ENCODE measurements at places on chromosomes 2 and 18.
A peak's percentile ranks its signal among the peaks of the same experiment; 100 is the strongest.

DNA sequence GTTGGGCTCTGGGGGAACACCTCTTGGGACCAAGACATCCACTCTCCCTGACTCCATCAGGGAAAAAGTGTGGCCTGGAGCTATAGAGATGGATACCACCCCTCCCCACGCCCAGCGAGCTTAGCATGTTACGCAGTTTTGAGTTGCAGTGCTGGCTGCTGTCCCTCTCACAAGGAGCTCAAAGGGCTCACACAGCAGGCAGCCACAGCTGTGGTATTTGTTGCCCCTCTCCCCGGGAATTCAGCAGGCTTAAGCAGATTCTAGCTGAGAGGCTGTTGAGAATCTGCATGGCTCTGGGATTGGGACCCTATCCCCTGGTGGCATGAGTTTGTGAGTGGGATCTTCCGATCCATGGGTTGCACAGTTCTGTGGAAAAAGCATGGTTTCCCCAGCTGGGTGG lies 673.1 kb upstream of the FSHR start:
- no peak for DNase-seq

GRCh38 chr2:42163444-42164045 lies 5.6 kb upstream of the EML4 start:
- no peak for DNase-seq

- DNase-seq: no peak
Observed at GRCh38 chr2:14137643-14138042, 494.9 kb upstream of the LRATD1 start.

- DNase-seq: no peak
Observed at GRCh38 chr2:98242003-98242402, 104.3 kb upstream of the CNGA3 start.

DNA sequence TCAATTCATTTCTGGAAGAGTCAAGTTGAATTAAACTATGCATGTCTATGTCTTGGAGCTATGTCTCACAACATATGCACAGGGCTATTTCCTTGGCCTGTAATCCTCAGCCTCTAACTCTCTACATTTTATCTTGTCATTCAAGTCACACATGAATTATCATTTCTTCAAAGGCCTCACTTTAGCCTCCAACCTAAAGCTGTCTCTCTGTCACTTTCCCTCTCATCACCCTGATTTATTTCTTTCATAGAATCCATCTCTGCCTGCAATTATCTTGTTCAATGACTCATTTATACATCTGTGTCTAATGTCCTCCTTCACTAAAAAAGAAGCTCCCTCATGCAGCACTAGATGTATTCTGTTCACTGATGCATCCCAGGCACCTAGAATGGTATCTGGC lies 614.2 kb upstream of the REG3G start:
- DNase-seq: no peak

DNA sequence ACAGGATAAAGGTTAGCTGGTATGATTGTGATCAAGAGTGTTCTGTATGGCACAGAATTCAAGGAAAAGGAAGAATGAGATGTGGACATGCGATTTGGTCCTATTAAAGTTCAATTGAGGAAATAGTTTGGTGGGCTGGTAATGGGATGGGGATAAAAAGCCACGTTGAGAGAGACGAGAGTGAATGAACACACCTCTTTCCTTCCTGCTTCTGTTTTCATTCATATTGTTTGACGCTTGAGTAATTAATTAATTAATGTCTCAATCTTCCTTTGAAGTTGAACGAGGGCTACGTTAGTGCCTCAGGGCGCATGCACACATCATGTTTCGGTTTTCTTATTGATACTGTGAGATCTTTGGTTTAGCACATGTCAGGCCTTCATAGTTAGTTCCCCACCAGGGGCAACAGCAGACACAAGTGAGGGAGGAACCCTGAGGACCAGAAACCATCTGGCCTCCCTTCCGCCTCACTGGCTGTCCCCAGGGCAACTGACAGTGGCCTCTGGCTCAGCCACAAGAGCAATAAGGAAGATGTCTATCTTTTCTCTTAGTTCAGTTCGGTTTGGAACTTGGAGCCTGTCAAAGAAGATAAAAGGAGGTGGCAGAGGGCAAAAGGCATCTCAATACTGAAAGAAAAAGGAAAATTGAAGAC lies 116.0 kb downstream of the LIPG start:
- no peak for DNase-seq

DNA sequence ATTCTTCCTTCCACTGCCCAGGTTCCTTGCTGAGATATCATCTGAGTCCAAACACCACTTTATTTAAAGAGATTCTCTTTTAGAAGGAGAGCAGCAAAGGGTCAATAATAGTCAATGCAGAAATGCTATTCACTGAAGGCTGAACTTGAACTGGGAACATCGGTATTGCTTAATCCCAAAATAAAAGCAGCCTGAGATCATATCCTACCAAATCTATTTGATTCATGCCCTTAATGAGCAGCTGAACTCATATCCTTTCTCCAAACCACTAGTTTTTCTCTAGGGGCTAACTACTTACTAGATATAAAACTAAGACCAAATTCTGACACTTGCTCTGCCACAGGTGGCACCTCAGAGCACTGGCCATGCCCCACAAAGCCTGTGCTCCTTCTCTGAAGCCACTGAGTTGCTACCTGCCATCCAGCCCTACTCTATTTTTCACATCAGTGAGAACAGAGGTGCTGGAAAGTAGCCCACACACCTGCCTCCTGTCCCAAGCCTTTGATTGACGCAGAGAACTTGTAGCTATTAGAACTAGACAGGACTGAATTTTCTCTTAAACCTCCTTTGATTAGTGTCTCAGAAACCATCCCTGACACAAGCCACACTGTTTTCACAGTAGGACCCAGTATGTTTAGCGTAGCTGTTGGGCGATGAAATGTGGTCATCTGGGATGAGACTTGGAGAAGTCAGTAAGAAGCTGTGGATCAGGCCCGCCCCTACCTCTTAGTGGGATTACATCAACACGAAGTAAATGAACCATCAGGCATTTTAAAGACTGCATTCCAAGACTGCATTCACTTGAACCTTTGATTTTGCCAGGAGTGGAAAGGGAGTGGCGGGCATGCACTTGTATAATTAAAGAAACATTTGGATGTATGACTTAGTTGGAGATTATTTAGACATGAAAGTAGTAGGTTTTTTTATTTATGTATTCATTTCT lies 124.3 kb downstream of the RBMS1 start:
- no peak for DNase-seq

- DNase-seq: no peak
Observed at GRCh38 chr2:163713534-163714311, 22.1 kb downstream of the FIGN start.

DNA sequence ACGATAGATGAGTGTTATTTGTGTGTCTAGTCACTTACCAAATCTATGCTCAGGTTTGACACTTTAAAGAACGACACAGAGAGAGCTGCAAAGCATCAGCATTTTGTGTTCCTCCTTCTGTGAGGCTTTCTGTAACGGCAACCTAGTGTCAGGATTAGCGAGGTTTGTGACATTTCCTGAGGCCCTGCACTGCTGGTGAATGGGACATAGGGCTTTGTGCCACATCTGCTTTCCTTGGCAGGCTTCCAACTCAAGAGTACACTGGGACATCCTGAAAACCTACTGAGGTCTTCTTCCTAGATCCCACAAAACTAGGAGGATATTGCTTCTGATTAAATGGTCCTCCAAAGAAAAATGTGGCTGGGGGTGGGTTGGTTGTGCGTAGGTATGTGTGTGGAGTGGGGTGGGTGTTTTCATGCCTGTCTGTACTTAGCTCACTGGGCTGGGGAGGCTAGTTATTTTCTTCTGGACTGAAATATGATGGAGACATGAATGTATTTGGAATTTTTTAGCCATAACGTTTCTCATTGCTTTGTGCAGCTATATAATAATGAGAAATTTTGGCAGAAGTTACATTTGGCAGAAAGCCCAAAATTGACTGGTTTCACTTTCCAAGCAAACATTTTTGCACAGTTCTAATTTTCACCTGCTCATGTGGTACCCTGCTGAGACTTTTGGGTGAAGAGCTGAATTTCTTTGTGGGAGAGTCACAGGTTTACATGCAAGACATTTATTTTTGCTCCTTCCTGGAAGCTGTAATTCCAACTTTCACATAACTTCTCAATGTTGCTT lies 308.4 kb downstream of the XIRP2 start:
- peak; percentile 68 for DNase-seq

DNA sequence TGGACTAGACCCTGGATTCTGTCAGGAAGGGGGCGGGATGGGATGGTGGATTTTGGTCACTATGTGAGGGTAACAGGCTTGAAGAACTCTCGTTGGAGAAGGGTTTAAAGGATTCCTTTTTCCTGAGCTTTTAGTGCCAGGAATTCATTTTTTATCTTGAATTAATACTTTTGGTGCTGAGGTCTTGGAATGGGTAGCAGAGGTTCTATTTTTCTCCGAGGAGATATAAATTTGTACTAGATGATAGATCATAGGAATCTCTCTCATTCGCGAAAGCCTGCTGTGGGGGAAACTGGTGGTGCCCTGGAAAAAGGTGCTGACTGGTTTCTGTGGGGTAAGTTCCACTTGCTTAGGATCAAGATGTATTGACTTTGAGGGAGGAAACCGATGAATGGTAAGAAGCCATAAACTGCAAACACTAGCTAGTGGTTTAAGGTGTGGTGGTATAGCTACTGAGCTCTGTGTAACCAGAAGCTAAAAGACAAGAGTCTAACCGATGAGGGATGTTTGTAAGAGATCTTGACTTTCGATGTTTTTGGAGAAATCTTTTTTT lies 706 bp downstream of the AGPS start:
- DNase-seq: no peak

DNA sequence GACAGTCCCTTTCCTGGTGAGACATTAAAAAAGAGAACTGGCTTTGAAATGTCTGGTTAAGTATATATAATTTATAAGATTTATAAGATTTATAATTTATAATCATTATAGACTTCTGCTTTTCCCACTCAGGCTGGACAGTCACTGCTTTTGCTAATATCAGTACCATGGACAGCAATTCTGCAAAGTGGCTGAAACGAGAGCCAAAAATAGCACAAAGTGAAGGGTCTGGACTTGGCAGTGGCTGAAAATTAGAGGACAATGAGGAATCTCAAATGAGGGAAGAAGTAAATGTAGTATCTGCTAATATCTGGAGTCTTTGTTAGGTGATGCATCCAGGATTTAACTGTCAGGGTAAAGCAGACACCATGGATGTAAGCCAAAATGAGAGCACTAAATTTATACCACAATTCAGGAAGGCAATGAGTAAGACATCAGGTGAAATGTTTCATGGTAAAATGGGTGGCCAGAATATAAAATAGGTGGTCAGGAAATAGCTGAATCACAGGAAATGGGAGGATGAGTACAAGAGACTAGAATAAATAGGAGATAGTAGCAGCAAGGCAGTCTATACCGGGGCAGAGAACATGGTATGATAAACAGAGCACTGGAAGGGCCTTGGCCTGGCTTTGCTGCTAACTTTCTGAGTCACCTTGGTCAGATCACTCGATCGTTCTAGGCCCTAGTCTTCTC lies 39.6 kb upstream of the BOD1L2 start:
- peak; percentile 77 for DNase-seq

DNA sequence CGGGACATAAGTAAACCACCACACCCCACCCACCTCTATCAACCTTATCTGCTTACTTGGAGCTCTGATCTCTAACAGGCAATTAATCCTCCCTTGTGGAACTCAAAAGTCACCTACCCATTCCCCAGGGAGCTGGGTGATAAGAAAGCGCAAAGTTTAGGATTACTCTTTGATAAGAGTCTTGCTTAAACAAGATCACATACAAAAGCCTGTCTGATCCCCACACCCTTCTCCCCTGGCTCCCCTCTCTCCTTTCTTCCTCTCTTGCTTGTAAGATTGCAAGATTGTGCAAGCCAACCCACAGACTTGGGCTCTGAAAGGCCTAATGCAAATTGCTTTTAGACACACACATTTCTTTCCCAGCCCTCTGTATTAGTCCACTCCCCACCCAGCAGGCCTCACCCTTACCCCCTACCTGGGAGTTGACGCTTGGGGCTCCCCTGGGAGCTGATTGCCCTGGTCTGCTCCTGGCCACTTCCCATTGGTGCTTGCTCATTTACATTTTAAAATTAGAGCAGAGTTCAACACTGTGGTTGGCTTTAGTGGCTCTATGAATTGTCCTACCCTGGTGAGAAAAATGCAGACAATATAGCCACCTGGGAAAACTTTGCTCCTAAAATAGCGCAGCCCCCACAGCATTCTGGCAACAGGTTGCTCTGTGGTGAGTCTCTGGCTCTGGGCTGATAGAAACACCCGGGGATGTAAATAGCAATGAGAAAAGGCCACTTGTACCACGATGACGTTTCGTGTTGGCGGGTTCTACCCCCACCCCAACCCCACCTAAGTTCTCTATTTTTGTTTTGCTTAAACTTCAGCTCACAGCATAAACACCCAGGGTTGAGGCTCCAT lies 92.8 kb upstream of the MSH2 start:
- DNase-seq: peak; percentile 58

DNA sequence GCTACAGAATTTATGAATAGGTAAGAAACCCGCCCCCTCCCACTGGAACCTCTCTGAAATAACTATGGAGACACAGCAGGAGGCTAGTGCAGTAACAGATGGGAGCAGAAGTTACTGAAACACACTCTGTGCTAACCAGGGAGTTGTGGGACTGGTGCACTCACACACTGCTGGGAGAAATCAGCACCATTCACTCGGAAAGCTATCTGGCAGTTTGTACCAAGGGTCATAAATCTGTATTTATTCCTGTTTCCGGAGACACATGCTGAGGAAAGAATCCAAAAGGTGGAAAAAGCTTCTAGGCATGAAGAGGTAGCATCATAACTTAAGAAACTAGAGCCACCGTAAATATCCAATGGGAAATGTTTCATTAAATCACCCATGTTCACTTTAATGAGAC lies 39.9 kb downstream of the TGFA start:
- DNase-seq: no peak

- no peak for DNase-seq
Observed at GRCh38 chr18:50432915-50433314, 58.1 kb downstream of the SKA1 start.

GRCh38 chr2:159539701-159540100 lies 76.6 kb downstream of the BAZ2B start:
- DNase-seq: no peak

Measured in suppressor macrophage (primary cell).